ENCODE measurements at places on chromosomes 5 and 9.
A peak's percentile ranks its signal among the peaks of the same experiment; 100 is the strongest.

DNA sequence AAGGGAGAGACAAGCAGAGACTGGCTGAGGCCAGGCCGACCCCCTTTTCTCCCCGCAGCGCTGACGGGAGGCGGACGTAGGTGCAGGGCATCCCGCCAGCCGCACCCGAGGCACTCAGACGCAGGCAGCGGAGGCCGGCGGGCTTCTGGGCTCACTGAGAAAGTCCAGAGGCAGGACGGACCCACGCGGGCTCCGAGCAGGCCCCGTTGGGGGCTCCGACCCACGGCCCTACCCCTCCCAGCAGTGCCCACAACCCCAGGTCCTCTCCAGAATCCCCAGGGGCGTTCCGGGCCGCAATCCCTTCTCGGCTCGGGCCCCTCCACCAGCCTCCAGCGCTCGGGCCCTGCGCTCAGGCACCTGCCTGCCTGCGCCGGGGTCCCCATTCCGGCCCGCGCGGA lies 543 bp downstream of the MTMR12 start:
- peak; percentile 2 for DNase-seq

- no peak for DNase-seq
These were observed 755.5 kb upstream of the ADAMTS16 start for GRCh38 chr5:4384649-4385048.

GRCh38 chr5:97087138-97087537 lies 55.3 kb downstream of the LIX1 start:
- no peak for DNase-seq

GRCh38 chr5:61617995-61618525 lies 286.0 kb downstream of the ZSWIM6 start:
- no peak for DNase-seq

DNA sequence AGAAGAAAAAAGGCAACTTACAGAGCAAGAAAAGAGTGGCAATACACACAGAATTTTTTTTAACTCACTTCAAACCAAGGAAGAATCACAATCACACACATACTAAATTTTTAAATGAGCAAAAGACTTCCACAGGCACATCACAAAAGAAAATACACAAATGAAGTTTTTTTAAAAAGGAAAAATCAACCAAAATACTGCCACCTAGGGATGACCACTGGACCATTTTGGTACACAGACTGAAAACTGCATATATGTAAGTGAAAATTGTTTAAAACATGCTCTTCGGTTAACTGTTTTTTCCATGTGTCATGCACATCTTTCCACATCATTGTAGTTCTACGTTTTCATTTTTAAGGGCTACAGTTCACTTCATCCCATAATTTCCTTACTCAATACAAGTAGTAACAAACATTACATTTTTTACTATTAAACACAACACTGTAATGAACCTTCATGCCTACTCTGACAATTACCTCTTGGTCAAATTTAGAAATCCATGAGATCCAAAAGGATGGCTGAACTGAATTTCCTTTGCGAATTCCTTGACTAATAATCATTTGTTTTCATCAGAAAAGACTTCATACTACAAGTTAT lies 79.0 kb downstream of the FBXW11 start:
- no peak for DNase-seq

- DNase-seq = no peak
These were observed 23.5 kb downstream of the ITGA1 start for GRCh38 chr5:52811067-52811749.

DNA sequence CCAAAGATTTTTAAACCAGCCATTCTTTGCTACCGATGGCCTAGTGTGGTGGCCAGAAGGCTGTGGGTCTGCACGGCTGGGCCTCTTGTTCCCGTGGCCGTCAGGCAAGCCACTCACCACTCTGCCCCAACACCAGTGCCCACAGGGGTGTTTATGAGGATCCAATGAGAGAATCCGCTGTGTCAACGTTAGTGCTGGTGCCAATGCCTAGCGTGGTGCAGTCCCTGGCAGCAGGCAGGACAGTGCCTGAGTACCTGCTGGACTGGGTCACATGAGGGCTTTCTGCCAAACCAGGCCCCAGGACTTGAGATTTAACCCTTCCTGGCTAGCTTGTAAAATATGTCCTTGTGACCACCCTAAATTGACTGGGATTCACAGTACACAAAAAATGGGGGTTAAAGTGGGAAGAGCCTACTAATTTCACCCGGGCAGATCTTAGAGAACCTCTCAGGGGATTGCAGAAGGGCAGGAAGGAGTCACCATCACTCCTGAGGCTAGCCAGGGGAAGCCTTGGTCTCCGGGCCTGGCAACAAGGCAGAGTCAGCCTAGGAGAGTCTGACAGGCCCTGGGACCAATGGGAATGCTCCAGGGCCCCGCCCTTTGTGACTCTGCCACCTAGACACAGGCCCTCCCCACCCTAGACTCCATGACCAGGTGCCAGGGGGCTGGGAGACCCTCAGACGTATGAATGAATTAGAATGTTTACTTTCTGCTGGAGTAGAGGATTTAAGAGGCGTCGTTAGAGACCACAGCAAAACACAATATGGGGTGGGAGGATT lies 63.2 kb upstream of the FSTL4 start:
- DNase-seq = no peak

- no peak for DNase-seq
These were observed 46.8 kb upstream of the NKD2 start for GRCh38 chr5:961711-962240.

DNA sequence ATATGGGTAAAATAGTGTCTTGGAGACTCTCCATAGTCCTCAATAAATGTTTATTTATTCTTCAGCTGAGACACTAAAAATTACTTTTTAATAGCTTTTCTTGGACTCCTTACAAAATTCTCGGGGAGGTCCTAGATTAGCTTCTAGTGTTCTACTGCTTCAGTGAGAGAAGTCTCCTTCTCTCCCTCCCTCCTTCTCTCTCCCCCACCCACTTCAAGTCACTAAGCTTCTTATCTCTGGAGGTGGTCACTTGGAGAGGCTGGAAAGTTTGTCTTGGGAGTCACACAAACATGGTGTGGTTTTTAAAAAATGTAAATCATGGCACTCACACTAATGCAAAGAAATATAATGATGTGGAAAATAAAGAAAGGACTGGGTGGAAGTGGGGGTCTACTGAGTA lies 64.1 kb downstream of the SEMA6A start:
- no peak for DNase-seq

DNA sequence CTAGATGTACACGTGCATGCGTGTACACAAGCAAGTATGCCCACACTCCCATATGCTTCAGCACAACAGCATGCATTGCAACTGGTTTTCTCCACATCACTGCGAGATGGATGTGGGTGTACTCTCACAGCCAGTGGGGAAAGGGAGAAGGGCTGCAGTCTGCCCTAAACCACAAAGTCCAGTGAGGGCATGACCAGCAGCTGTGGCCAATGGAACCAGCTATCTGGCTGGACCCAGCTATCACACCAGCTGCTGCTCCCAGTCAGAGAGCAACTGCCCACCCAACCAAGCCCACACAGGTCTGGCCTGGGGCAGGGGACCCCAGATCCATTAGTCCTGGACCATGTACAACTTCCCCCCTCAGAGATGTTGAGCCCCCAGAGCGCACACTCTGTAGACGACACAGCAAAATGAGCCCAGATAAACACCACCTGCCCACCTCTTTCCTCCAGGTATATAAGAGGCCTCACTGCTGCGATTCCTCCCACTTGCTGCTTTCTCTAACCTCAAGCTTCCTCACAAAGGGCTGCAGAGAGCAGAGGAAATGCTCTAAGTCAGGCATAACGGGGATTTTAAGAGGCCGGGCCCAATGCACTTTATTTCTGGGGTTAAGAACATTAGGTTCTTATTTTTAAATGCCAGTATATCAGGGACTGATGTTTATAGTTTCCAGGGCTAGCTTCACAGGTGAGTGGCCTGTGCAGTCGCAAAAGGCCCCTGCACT lies 39.0 kb downstream of the SHB start:
- no peak for DNase-seq

GRCh38 chr5:153598099-153598498 lies 107.6 kb downstream of the GRIA1 start:
- no peak for DNase-seq

DNA sequence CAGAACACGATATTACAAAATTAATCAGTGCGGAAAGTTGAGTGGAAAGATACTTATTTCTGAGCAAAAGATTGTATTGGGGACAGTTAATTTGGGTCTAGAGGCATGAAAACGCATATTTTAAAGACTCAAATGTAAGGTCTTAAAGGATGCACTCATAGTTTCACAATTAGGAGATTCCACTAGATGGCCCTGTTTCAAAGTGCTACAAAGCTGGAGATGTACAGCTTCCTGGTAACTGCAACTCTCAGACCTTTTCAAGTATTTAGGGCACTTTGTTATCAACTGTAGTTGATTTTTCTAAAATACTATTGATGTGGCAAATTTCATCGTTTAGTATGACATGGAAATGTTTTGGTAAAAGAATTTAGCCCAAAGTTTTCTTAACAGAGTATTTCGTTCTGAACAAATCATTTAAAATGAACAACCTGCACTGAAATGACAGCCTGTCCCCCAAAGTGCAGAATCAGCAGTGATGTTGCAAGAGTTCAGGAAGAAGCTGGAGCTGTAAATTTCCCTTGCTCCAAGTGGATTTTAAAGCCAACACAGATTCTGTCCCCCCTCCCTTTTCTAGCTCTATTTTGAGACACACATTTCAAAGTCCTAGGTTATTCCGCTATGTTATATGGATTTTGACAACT lies 16.2 kb upstream of the NDUFB6 start:
- peak; percentile 28 for DNase-seq

DNA sequence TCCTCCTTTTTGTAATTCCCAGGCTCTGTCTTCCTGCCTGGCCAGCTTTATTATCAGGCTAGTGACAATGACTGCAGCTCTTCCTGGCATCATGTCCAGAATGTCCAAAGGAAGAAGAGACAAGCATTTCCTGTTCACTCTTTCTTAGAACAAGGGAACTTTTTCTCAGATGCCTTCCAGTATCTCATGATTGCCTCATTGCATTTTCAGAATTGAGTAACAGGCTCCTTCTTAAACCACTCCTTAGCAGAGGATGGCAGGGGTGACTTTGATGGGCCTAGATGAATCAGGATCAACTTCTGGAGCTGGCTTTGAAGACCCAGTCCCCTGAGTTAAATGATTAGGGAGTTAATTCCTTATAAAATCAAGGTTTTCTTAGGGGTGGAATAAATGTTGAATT lies 92.9 kb upstream of the RASGRF2 start:
- no peak for DNase-seq

DNA sequence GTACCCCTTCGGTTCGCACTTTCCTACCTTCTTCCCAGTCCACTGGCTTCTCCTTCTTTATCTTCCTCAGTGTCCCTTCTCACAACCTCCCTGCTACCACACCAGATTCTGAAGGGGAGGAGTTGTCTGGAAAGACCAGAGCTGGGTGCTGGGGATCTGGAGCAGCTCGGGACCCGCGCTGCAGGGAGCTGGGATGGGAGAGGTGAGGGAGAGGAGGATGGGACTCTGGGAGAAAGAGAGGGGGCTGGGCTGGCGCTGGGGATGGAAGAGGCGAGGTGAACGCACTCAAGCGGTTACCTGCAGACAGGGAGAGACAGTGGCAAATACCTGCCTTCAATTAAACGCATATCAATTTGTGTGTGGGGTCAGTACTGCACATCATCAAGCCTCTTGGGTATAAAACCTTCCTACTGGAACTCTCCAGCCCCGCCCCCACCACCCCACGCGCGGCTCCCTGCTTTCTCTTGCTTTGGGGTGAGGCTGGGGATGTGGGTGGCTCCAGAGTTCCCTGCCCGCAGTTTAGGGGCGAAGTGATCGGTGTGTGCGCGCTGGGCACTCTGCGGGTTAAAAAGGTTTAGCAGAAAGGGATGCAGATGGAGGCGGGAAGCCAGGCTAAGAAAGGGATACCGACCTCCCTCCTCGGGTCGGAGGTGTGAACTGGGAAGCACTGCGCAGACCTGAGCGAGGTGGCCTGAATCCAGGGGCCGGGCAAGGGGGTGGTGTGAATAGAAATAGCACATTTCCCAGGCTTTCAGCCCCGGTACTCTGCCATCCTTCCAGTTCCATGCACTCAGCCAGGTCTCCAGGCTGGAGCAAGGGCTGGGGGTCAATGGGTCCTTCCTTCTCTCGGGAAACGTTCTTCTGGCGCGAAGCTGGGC lies 977 bp upstream of the PAM start:
- DNase-seq = no peak

DNA sequence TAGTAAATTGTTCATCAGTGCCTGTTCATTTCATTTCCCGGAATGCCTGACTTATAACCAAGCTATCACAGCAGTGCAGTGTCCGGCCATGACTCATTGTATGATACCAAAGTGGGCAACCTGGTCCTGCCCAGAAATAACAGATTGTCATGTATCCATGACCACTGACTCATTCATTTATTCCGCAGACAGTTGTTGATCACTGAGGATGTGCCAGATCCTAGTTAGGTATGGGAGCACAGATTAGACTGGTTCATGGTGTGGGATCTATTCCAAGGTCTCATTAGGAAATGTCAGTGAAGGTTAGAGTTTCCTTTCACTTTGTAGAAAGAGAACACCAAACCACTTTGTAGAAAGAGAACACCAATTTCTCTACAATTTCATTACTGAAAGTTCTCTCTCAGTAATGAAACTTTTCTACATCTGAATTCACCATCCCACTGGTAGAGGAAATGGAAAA lies 8.7 kb downstream of the NREP start:
- no peak for DNase-seq

- no peak for DNase-seq
These were observed 724 bp downstream of the NR2F1-AS1 start for GRCh38 chr5:93580063-93580926.

DNA sequence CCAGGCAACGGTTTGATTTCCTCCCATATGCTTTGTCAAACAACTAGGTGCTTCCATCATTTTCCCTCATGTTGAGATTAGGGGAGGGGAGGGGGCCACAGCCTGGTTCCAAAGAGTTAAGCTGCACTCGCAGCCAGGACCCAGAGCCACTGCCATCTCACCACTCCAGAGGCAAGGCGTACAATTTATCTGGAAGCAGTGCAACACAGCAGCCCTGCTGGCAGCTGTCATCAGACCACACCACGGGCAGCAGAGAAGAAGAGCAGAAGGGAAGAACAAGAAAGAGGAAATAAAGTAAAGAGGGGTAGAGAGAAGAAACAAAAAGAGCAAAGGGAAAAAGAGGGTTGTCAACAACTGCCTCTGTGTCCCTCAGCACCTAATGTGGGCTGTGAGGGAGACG lies 38.9 kb downstream of the MED27 start:
- no peak for DNase-seq

- no peak for DNase-seq
These were observed 1111.8 kb downstream of the TAF11L14 start for GRCh38 chr5:18745988-18746615.

Measured in NT2/D1 (cell line).